ENCODE measurements at places on chromosomes 6 and 20.

DNA sequence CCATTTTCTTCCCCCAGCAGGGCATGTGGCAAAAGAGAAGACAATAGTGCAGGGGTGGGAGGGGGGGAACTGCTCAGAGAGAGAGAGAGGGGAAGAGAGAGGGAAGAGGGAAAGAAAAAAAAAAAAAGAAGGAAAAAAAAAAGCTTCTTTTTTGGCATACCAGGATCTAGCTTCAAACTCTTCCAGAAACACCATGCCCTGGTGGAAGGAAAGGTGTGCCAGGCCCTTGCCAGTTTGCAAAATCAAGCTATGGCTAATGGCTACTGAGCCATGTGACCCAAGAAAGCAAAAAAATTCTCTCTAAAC lies 326 bp downstream of the ZMYND8 start:
- no peak for DNase-seq

- DNase-seq: no peak
Observed at GRCh38 chr20:34983995-34984735, 28.5 kb downstream of the MYH7B start.

GRCh38 chr6:5462856-5463255 lies 201.5 kb downstream of the FARS2 start:
- no peak for DNase-seq

- no peak for DNase-seq
Observed at GRCh38 chr6:138036111-138036510, 71.1 kb downstream of the PERP start.

DNA sequence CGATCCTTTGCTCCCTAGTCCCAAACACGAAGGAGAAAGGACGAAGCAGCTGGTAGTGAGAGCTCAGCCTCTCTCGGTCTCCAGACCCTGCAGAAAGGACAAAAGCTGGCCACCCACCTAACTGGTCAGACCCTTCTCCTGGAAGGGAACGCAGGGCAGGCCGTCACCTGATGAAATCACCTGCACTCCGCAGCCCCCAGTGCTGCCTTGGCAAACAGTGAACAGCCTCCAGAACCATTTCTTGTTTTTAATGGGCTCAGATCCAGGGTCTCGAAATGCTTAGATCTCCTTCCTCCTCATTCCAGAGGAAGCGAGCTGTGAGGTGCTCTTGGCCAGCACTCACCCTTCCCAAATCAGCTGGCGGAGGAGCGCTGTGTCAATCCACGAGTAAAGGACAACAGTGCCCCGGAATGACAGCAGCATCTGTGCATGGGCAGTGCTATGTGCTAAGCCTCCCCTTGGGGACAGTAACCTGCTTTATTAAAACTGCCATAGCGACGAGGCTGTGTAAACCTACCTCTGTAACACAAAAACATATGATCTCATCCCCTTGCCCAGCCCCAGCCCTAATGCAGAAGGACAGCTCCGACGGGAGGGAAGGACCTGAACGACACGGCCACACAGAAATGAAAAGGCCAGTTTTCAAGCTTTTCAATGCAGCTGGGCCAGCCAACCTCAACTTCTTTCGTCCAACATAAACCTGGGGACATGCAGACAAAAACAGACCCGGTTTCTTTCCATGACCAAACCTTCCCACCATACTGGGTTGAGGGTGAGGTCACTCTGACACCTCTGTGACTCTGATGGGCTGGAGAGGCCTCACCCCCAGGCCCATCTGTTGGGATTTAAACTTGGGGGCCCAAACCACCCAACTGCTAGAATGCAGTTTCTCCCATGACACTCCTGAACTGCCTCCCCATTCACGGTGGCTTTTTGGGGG lies 43.3 kb downstream of the SULF2 start:
- no peak for DNase-seq

DNA sequence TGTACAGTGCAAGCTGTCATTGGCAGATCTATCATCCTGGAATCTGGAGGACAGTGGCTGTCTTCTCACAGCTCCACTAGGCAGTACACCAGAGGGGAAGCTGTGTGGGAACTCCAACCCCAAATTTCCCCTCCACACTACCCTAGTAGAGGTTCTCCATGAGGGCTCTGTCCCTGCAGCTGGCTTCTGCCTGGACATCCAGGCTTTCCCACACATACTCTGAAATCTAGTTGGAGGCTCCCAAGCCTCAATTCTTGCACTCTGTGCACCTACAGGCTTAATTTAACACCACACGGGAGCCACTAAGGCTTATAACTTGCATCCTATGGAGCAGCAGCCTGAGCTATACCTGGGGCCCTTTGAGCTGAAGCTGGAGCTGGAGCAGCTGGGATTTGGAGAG lies 43.0 kb upstream of the TRIM39 start:
- DNase-seq: no peak

- no peak for DNase-seq
Observed at GRCh38 chr20:24109537-24109936, 121.0 kb upstream of the GGTLC1 start.

- DNase-seq: no peak
Observed at GRCh38 chr6:90468080-90468479, 118.8 kb downstream of the MAP3K7 start.

DNA sequence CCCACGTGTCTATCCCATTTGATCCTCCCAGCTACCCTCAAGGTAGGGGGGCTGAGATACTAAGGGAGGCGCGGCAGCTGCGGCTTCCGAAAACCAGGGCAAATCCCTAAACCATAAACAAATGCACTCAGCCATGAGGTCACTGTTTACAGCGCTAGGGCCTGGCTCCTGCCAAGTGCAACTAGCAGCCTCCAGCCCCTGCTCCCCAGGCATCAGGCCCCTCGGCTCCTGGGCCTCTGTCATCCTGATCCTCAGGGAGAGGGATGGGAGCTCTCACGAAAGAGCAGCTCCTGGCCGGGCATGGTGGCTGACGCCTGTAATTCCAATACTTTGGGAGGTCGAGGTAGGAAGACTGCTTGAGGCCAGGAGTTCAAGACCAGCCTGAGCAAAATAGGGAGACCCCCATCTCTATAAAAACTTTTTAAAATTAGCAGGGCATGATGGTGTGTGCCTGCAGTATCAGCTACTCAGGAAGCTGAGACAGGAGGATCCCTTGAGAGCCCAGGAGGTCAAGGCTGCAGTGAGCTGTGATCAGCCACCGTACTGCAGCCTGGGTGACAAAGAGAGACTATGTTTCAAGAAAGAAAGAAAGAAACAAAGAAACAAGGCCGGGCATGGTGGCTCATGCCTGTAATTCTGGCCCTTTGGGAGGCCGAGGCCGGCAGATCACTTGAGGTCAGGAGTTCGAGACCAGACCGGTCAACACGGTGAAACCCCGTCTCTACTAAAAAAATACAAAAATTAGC lies 42.5 kb upstream of the TLDC2 start:
- no peak for DNase-seq

DNA sequence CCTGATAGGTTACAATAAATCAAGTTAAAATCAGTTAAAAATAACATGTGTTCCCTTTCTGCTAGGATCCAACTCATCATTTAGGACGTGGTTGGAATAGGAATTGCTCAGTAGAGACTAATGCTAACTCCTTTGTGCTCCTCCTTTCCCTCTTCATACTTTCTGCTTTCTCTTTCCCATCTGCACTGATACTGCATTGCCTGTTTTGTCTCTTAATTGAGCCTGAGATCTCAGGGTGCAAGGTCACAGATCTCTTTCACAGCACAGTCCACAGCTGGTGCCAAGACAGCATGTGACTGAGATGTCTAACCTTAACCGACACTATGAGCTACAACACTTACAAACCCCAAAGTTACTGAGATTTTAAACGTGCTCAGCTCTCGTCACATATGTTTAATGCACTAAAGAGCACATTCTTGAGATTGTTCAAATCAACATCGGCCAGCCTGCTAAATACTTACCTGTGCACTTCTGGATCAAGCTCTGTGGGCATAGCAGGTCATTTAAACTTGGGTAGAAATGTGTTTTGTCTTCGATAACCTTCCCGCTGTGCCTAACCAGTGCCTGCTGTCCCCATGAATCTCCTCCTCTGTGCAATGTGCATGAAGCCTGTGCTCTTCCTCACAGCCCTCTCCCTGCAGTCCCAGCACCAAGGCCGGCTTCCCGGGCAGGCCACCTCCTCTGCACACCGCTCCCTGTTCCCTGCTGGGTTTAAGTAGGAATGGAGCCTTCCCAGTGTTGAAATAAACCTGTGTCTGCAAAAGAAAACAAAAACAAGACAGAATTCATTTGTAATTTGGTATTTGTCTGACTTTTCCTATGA lies 39.6 kb upstream of the AFDN start:
- DNase-seq: no peak

- DNase-seq: no peak
Observed at GRCh38 chr6:138406443-138406842, 2.4 kb downstream of the HEBP2 start.

- no peak for DNase-seq
Observed at GRCh38 chr6:62441182-62441581, 155.2 kb upstream of the KHDRBS2 start.

GRCh38 chr6:111985202-111985731 lies 68.6 kb upstream of the CCN6 start:
- peak; percentile 37 for DNase-seq

DNA sequence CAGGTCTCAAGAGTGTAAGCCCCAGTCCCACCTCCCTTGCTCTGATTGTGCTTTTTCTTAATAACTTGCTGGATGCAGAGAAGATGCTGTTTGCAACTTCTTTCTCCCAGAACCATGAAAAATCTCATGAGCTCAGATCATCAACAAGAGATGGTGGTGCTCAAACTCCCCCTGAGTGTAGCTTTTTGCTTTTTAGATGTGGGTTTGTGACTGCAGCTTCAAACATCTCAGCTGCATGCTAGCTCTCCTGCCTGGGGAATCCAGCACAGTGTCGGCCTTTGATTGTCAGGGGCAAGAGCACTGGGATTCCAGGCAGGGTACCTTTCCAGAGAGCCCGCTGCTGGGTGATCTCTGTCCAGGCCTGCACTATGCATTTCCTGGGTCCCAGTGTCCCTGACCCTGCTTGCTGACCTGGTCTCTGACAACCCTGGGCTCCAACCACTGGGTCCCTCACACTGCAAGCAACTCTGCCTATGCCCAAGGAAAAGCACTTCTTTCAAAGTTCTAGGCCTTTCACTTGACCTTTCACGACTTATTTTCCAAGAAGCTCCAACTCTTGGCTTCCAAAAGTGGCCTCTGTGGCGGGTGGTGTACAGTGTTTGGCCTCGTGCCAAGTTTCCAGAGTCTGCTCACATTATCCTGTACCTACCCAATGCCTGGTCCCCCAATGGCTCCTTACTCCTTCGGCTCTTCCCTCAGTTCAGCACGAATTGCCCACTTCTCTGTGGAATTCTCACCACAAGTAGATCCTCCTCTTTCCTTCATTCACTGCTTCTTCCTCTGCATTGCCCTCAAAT lies 69.7 kb upstream of the LY86 start:
- DNase-seq: no peak

DNA sequence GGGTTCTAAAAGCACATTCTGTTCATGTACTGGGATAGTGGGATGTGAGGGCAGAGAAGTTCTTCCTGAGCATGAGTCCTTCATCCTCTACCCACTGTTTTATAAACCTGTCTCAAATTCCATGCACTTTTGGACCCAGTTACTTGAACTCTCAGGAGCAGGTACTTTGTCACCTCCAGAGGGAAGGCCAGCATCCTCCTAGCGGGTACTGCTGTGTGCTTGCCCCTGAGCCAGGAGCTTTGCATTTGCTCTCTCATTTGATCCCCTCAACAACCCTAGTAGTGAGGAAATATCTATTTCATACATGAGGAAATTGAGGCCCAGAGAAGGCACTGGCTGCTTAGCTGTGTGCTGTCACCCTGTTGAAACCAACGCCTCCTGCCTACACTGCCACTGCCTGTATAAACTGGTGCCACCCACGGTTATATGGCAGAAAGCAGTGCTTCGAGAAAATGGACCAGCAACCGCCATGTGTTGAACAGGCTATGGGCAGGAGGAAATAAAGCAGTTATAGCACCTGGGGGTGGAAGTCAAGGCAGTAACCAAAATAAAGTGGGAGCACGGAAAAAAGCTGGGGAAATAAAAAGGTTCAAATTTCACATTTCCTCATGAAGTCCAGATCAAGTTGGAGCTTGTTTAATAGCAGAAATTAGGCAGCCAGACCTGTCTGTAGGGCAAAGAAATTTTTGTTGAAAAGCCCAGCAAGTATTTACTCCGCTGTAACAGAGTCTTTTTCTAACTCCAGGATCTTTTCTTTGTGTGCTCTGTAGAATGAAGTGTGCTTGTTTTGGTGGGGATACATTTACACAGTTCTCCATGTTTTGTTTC lies 38.0 kb downstream of the KLHL31 start:
- no peak for DNase-seq

- peak; percentile 91 for DNase-seq
Observed at GRCh38 chr20:44018259-44018941, 103.7 kb downstream of the TOX2 start.

- DNase-seq: no peak
Observed at GRCh38 chr6:1903780-1904465, 294.2 kb downstream of the FOXC1 start.

GRCh38 chr6:16950302-16950701 lies 151.5 kb upstream of the STMND1 start:
- DNase-seq: no peak

- no peak for DNase-seq
Observed at GRCh38 chr20:41373251-41373783, 6.7 kb upstream of the EMILIN3 start.

GRCh38 chr6:3755637-3756545 lies 4.4 kb upstream of the PXDC1 start:
- no peak for DNase-seq

- DNase-seq: no peak
Observed at GRCh38 chr20:60314727-60315126, 356.5 kb downstream of the CDH26 start.

DNA sequence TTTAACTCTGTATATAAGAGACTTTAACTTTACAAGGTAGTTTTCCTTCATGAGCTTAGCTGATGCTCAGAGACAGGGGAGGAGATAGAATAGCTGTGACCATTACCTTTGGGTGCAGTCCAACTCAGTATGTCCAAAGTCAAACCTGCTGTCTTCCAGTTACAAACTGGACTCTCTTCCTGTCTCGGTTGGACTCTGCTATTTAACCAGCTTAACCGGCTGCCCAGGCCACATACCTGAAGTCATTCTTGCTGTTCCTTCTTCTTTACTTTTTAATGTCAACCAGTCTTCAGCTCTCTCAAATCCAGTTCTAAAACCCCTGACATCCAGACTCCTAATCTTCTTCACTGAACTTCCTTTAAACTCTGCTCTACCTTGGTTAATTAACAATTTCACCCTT lies 138.3 kb upstream of the TSHZ2 start:
- no peak for DNase-seq

- DNase-seq: no peak
Observed at GRCh38 chr20:35849706-35850105, 77.9 kb downstream of the PHF20 start.

- DNase-seq: no peak
Observed at GRCh38 chr6:3195420-3195694, 32.1 kb downstream of the TUBB2B start.

DNA sequence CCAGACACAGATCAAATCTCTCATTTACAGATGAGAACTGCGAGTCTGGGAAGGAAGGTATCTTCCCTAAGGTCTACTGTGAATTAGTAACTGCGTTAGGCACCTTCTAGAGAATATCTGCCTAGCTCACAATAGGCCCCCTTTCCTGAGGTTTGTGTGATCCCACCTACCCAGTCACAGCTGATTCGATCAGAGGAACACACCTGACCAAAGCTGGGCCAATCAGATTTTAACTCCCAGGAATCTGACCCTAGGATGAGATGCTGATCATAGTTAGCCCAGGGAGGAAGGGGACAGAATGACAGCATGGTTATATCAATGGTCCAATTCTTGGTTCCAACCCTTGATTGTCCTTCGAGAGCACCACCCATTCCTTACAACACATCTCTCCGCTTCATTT lies 7.4 kb upstream of the CCDC167 start:
- no peak for DNase-seq

GRCh38 chr6:118134206-118134605 lies 227.1 kb downstream of the SLC35F1 start:
- no peak for DNase-seq

All from HTR-8/SVneo (cell line).